ENCODE measurements at places on chromosomes 12 and 14. TPM values are rescaled to one million over a fixed set of nuclear protein-coding genes. Genes with fewer than 3 reads are reported as not detected.

MIA2 gene
- total RNA-seq: 26.0 TPM

RHOJ gene
- total RNA-seq: not detected

SSPN gene
- not detected for total RNA-seq

AMHR2 gene
- total RNA-seq: not detected

GALNT9 gene
- not detected for total RNA-seq

COA8 gene
- total RNA-seq: 29.2 TPM

SLCO1B3 gene
- not detected for total RNA-seq

ACSS3 gene
- not detected for total RNA-seq

SMARCC2 gene
- 136 TPM for total RNA-seq

LMNTD1 gene
- total RNA-seq: not detected

Data from T-helper 2 cell treated with Interferon-gamma antibody and Interleukin-4, amounts not matched to agents 100 ng/mL and 5 ng/mL, for 36 hours (primary cell).